PC-3 (cell line): ENCODE measurements at places on chromosomes 12 and 14.

DNA sequence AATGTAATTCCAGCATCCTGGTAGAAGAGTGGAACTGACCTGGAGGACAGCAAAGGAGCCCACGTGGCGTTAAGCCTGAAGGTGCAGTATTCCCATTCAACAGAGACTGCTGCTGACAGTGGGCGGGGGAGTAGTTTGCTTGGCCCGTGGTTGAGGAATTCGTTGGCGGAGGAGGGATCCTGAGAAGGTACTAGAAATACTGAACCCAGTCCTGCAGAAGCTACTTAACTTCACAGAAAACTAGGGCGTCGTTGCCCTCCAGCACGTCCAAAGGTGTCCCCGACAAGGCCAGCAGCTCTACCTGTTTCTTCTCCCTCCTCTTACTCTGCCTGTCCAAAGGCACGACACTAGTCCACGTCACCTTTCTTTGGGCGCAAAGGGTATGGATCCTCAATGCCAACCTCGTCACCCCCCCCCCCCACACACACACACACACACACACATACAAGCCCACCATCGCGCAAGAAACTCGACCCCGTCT lies 303 bp downstream of the PUS7L start:
- peak; percentile 34 for DNase-seq

GRCh38 chr14:96194262-96194656 lies 10.4 kb upstream of the BDKRB2 start:
- no peak for DNase-seq

GRCh38 chr12:68501226-68501625 lies 109.5 kb upstream of the RAP1B start:
- DNase-seq: no peak

- DNase-seq: no peak
Measured at GRCh38 chr14:93792391-93792790, 4.1 kb upstream of the PRIMA1 start.

- no peak for DNase-seq
Measured at GRCh38 chr14:82511399-82511798, 977.7 kb upstream of the SEL1L start.

GRCh38 chr12:47636908-47637780 lies 68.7 kb downstream of the RPAP3 start:
- peak; percentile 77 for DNase-seq

DNA sequence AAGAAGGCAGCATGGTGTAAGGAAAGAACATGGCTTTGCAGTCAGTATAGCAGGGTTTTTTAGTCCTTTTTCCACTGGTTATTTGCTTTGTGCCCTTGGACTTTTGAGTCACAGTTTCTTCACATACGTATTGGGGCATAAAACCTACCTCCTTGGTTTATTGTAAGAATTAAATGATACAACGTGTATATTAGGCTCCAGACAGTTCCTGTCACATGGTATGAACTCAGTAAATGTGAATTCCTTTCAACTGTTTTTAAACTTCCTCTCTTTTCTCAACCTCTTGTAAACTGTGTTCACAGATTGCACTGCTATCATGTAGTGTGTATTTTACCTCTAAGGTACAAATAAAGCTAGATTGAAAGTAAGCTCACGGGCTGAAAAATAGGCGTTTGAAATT lies 29.5 kb downstream of the MSRB3 start:
- DNase-seq: peak; percentile 32

DNA sequence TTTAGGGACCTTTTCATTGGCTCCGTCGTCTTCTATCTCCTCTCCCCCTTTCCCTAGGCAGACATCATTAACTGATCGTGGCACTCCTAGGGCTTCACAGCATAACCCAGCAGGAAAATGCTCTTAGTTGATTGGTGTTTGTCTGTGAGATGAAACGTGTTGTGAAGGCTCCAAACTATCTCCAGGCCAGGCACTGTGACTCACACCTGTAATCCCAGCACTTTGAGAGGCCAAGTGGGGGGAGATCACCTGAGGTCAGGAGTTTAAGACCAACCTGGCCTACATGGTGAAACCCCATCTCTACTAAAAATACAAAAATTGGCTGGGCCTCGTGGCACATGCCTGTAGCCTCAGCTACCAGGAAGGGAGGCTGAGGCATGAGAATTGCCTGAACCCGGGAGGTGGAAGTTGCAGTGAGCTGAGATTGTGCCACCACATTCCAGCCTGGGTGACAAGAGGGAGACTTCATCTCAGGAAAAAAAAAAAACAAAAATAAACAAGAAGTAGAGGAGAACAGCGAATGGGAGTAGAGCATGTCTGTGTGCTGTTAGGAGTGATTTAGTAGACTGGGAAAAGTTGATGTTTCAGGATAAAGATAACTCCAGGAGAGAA lies 32.3 kb upstream of the WDR89 start:
- DNase-seq: no peak

- no peak for DNase-seq
Measured at GRCh38 chr14:61899497-61899896, 137.3 kb downstream of the SNAPC1 start.

GRCh38 chr12:92863251-92863650 lies 65.8 kb downstream of the EEA1 start:
- DNase-seq: no peak

GRCh38 chr12:77089686-77090220 lies 24.4 kb upstream of the E2F7 start:
- no peak for DNase-seq

- DNase-seq: no peak
Measured at GRCh38 chr12:24095245-24095644, 145.8 kb upstream of the SOX5 start.
